T-cell (primary cell): ENCODE measurements at places on chromosomes 1 and 21. TPM values are rescaled to one million over a fixed set of nuclear protein-coding genes. Genes with fewer than 3 reads are reported as not detected.

- DNase-seq, result no peak
Measured at GRCh38 chr1:84883286-84883685, 9.7 kb downstream of the LPAR3 start.

- DNase-seq, result no peak
Measured at GRCh38 chr1:117925981-117926380, 3.4 kb downstream of the GDAP2 start.

DNA sequence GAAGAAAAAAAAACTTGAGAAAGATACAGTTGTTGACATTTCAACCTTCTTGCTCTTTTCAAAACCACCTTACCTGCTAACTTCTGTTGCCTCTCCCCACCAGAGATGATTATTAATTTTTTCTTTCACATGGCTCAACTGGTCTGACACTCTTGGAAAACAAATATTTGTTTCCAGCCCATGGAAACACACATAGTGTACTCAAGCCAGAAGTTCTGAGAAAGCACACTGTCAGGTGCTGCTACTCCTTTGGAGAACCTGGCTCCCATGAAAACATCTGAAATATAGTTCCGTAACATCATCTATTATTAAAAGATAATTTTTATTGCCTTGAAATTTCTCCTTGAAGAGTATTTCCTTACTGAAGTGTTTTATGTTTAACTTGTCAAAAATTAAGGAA is 145.0 kb upstream of the C1orf105 start:
- no peak for DNase-seq

DNA sequence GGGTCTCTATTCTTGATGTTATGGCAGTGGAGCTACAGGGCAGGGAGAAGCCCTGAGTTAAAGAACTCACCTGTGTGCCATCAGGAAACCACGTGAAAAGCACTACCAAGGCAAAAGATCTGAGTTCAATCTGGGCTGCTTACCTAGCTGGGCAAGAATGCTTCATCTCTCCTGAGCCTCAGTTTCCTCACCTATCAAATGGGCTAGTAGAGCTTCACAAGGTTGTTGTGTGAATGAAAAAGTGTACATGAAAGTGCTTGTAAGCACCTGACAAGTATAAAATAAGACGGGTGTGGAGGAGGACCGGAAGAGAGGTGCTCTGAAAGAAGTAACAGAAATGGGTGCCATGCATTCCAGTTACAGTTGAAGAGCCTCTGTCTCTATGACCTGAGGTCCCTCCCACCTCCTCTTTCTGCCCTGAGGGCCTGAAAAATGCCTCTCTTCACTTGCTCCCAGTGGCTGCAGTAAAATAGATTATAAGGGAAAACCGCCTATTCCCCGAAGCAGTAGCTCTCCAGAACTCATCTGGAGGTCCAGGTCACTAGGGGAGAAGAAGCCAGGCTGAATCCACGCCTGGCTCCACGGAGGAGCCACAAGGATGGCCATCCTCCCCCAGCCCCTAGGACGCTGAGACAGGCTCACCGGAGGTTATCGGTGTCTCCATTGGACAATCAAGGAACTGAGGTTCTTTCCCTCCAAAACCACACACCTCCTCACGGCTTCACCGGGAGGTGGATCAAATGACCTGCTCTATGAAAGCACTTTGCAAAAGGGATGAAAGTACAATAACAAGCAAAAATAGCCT is 1.4 kb downstream of the GPR161 start:
- no peak for DNase-seq

MXRA8 gene
- total RNA-seq, result 0.99 TPM

DNA sequence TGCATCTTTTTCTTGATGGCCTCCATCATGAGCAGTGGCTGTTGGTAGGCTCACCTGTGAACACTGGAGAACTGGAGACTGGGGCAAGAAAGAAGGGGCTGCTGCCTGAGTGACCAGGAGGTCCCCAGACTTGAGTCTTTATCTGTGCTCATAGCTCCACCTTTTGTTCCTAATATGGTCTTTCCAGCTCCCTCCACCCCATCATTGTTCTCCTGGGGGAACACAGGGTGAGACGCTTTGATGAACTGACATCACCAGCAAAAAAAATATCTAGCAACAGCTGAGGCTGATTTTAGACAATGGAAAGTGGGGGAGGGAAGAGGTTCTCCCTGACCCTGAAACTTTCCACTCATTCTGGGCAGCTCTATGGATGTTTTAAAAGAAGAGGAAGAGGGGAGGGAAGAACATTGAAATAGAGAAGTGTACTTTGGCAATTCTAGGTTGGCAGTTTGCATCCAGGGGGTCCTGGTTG is at the start of gene TPM3:
TPM3 (minus strand) TSS at position 111 of the 472 bp plus-strand sequence; CDS start at position 29, 82 bp downstream.
- no peak for DNase-seq
